ENCODE measurements at places on chromosomes 16 and 17.

- no peak for DNase-seq
Measured at GRCh38 chr17:48840441-48840840, 9.6 kb downstream of the CALCOCO2 start.

DNA sequence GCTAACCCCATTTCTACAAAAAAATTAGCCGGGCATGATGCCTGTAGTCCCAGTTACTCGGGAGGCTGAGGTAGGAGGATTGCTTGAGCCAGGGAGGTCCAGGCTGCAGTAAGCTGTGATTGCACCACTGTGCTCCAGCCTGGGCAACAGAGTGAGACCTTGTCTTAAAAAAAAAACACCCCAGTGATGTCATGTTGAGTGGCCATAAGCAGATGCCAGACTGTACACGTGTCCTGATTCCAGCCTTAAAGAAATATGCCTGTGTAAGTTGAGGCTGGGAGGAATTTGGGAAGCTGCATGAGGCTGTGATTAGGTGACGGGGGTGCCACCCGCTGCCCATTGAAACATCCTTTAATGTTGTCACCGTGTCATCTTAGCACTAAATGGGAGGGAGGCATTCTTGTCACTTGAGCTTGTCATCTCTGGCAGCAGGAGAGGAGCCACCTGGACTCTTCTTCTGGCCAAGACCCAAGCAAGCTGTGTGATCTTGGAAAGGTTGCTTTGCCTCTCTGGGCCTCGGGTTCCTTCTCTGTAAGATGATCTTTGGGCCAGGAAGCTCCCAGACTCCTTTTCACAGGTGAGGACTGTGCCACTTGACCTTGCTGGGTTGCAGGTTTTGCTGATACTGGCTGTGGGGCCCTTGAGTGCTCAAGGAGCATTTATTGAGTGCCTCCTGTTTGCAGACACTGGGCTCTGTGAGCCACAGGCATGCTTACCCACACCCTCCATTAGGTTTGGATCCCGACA lies 98.3 kb upstream of the CIBAR2 start:
- no peak for DNase-seq

- DNase-seq: no peak
Measured at GRCh38 chr17:65131946-65132345, 5.2 kb upstream of the RGS9 start.

GRCh38 chr16:67943619-67944504 lies at the start of gene LCAT:
Gene LCAT (minus strand): TSS chr16:67944120. CDS start chr16:67944101, 19 bp downstream.
- DNase-seq: no peak

DNA sequence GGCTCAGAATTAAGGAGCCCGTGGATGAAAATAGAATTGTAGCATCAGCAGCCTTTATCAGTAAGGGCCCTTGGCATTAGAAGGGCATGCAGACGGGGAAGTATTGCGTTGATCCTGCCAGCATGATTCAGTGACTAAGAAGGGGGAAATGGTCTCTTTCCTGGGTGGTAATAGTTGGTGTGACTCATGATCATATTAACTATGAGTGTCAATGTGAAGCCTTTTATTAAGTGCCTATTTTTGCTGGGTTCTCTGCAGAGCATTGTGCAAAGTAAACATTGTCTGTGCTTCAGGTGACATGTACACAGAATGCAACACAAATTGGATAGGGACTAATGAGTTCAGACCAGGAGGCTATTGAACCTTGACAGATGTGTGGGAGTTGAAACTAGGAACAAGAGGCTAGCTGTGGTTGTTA lies 24.5 kb downstream of the RCVRN start:
- no peak for DNase-seq
